ENCODE measurements at places on chromosomes 12 and 14.

GRCh38 chr12:3230758-3231375 lies 153.7 kb downstream of the TSPAN9 start:
- DNase-seq: no peak

DNA sequence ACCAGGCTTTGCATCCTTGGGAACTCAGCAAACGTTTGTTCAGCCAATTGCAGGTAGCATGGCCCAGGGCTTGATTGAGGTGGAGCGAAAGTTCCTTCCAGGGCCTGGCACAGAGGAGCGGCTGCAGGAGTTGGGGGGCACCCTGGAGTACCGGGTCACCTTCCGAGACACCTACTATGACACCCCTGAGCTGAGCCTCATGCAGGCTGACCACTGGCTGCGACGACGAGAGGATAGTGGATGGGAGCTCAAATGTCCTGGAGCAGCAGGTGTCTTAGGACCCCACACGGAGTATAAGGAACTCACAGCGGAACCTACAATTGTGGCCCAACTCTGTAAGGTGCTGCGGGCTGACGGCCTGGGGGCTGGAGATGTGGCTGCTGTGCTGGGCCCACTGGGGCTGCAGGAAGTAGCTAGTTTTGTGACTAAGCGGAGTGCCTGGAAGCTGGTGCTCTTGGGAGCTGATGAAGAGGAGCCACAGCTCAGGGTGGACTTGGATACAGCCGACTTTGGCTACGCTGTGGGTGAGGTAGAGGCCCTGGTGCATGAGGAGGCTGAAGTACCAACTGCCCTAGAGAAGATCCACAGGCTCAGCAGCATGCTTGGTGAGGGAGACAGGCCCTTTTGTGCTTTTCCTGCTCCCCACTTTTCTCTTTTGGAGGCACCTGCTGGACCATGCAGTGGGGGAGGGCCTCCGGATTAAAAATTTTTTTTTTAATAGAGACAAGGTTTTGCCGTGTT lies 799 bp downstream of the THTPA start:
- DNase-seq: no peak

DNA sequence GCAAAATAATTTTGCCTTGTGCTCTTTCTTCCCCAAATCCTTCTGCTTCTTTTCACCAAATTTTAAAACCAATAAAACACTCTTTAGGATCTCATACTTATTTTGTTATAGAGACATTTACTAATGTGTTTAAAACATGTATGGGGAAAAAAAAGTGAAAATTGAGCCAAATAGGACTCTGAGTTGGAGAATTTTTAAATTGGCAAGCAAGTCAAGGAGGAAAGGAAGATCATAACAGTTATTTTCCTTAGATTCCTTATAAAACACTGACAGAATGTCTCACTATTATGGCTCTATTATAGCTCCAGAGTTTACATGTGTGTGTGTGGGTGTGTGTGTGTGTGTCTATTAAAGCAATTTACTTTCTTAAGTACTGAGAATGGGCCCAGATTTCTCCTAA lies 220.5 kb downstream of the SLC6A15 start:
- DNase-seq: no peak

- DNase-seq: no peak
Measured at GRCh38 chr14:52377940-52378339, 63.8 kb downstream of the PTGER2 start.

DNA sequence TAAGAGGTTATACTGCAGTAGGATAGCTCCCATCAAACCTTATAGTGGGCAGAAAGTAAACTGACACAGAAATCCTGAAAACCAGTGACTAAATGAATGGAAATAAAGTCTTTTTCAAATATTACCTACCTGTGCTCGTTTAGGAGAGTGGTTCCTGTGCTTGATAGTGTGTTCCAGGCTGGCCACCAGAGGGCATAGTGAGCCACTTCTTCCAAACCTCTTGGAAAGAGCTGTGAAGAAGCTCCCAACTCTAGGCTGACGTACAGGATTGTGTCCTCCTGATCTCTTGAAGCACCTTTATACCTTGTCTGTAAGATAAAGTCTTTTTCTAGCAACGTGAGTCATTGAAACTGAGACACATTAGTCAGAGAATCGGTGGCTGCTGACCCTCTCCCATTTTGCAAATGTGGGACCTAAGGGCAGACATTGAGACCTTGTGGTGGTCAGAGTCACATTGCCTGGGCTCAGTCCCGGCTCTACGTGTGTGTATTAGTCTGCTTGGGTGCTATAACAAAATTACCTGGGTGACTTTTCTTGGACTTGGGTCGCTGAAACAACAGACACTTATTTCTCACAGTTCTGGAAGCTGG lies 17.6 kb downstream of the TDP1 start:
- DNase-seq: peak; percentile 44

- no peak for DNase-seq
Measured at GRCh38 chr14:30603402-30603801, 18.7 kb upstream of the SCFD1 start.

DNA sequence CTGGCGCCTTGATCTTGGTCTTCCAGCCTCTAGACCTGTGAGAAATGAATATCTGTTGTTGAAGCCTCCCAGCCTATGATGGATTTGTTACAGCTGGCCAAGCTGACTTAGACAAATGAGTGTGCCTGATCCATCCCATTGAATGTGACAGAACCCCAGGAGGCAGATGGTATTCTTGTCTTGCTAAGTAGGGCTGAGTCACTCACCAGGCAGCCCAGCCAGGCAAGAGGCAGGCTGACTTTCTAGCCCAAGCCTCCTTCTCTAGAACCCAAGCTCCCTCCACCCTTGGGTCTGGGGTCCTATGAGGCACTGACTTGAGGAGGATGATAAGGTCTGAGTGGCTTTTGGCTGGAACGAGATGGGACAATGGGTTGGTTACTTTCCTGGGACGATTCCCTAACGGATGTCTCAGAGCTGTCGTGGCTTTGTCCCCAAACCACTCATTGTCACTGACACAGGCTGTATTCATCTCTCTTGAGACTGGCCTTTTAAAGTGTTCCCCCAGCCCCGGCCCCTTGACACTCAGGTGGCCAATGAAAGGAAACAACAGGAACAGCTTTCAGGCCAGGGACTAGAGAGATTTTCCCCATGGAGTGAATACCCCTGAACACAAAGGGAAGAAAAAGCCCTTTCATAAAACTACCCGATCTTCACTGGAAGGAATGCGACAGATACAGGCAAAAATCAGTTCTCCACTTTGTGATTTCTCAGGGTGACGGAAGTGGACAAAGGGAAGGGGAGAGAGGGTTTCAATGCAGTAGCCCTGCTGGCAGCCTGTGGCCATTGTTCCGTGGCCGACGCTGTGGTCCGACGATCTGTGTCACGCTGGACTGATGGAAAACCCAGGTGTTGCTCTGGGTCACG lies 264.2 kb downstream of the AACS start:
- DNase-seq: no peak

DNA sequence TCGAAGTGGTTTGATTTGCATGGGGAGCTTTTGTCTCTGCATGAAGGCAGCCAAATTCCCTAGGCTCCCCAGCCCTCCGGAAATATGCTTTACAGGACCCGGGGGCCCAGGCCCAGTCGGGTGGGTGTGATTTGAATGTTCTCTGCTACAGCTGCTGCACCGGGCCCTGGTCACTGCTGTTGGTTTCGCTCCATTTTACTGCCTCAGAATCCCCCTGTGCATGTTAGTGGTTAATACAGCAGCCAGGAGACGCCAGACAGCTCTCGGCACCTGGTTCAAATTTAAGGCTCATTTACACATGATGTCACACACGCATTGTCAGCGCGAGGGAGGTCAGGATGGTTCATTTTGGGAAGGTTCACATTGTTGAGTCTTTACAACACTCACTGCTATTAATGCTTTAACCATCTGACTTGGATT lies 99.6 kb downstream of the SLC38A6 start:
- DNase-seq: no peak

DNA sequence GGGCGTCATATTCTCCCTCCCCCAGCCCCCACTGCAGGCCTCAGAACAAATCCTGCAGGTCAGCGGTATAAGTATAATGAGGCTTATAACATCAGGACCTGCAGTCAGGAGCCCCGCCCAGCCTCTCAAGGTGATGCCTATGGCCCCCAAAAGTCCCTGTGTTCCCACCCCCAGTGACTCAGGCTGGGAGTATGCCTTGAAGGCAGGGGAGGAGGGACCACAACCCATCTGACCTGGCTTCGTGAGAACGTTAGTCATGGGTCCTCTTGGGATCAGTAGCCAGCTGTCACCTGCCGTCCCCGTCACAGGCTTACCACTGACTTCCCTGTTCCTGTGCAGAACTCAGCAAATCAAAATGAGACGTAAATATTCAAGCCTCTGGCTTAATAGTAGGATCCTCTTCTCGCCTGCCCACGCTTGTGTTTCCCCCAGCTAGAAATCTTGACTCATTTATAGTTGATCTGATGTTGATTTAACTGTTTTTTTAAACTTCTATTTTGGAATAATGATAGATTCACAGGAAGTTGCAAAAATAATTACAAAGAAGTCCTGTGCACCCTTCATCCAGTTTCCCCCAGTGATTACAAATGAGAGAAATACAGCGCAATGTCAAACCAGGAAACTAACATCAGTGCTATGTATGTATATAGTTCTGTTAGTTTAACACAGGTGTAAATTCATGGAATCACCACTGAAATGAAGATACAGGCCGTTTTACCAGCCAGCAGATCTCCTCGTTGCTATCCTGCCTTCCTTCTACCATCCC lies 107.5 kb downstream of the ADGRD1 start:
- no peak for DNase-seq

GRCh38 chr12:64796205-64796845 lies 28.1 kb upstream of the TBC1D30 start:
- DNase-seq: peak; percentile 87

- peak; percentile 74 for DNase-seq
Measured at GRCh38 chr12:46516933-46517578, 144.5 kb upstream of the SLC38A2 start.

DNA sequence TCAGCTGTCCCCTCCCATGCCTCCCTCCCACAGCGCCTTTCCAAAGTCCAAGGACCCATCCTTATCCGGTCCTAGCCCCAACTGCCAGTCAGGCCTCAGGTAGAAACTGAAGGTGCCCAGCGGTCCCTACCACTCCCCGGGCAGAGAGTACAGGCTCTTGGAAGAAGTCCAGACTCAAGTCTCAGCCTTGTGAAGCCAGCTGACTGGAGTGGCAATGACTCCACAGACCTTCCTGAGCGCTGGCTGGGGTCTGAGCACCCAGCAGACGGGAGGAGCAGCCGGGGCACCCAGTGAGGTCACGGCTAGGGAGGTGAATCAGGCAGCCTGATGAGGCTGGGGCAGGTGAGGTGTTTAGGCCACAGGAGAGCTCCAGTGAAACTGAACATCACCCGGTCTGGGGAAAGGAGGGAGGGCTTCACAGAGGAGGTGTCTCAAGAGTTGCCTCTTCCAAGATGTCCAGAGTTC lies 60.0 kb downstream of the ITPK1 start:
- no peak for DNase-seq

- DNase-seq: no peak
Measured at GRCh38 chr14:70934502-70935134, 27.4 kb downstream of the PCNX1 start.

DNA sequence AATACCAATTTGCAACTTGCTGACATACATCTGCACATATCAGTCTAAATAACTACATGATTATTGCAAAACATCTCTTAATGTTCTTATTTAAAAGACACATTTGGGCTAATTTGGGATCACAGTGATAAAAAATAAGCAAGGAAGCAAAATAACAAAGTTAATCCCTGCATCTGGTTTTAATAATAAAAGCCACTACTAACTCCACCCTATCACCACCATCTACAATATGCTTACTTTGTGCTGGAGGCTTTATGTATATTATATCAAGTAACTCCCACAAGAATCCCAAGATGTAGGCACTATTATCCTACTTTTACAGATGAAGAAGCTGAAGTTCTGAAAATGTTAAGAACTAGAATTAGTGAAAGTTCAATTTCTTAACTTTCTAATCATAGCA lies 45.7 kb downstream of the TAOK3 start:
- no peak for DNase-seq
